K562 (cell line): ENCODE measurements at places on chromosomes 1 and 21. TPM values are rescaled to one million over a fixed set of nuclear protein-coding genes. Genes with fewer than 3 reads are reported as not detected.

Gene CEP85
- polyA plus RNA-seq: 97.5 and 114 TPM in 2 replicates

Gene CSMD2
- not detected in 2 replicates for polyA plus RNA-seq

Gene LYPD8
- 0.71 and 1.4 TPM in 2 replicates for polyA plus RNA-seq

Gene HSD3B2
- not detected in 2 replicates for polyA plus RNA-seq

Gene AP4B1
- polyA plus RNA-seq: 26.1 and 32.0 TPM in 2 replicates

Gene KCNJ9
- polyA plus RNA-seq: not detected in 2 replicates

Gene PROK1
- polyA plus RNA-seq: 0.15 TPM in 1 of 2 replicates, not detected in the other

DNA sequence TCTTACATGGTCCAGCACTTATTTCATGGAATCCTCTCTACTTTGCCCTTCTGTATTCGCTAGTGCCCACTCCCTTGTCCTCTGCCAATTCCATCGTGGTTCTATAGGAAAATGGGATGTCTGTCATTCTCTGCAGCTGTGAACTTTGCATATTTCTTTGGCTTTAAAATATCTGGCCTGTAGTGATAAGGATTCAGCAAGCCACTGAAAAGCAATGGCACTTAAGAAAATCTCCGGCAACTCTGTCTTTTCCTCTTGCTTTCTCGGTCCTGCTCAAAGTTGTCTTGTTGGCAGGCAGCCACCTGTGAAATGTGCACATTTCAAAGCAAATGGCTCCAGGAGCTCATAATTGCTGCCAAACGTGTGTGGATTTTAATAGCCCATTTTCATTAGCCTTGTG is 91.8 kb downstream of the CHD1L start:
- no peak for DNase-seq

DNA sequence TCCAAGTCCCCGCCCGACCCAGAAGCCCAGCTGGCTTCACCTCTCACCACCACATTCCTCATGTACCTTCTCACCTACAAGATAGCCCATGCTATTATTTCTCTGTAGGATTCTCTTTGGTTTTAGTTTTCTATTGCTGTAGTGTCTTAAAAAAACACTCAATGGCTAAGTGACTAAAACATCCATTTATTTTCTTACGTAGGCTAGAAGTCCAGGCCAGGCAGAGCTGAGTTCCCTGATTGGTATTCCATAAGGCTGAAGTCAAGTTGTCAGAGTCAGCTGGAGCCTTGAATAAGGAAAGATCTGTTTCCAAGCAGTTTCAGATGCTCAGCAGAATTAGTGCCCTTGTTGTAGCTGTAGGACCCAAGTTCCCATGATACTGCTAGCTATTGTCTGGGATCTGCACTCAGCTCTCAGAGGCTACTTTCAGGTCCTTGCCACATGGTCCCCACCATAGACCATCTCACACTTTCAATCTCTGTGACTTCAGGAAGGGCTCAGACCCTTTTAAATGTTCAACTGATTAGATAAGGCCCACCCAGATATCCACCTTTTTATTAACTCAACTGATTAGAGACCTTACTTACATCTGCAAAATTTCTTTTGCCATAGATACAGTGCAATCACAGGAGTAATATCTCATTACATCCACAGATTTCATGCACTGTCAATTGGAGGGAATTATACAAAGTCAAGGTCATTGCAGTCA is 371.0 kb downstream of the TGFB2 start:
- no peak for DNase-seq

GRCh38 chr1:109163551-109163950 is 49.6 kb downstream of the ELAPOR1 start:
- no peak for DNase-seq

- DNase-seq: no peak
These were observed 326.7 kb upstream of the CAMK1G start for GRCh38 chr1:209256766-209257350.

DNA sequence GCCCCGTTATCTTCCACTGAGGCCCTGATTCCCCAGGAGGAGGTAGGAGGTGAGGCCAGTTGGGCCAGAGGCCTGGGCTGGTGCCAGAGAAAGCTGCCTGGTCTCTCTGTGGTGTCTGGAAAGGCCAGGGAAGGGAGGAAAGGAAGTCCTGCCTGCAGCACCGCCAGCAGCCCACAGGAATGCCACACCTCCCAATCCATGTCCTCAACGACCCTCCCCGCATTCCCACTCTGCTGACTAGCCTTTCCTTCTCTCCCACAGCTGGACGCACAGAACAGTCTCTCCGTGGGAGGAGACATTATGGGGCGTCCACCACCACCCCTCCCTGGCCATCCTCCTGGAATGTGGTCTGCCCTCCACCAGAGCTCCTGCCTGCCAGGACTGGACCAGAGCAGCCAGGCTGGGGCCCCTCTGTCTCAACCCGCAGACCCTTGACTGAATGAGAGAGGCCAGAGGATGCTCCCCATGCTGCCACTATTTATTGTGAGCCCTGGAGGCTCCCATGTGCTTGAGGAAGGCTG is 18.0 kb downstream of the CSF1 start:
- DNase-seq: no peak

DNA sequence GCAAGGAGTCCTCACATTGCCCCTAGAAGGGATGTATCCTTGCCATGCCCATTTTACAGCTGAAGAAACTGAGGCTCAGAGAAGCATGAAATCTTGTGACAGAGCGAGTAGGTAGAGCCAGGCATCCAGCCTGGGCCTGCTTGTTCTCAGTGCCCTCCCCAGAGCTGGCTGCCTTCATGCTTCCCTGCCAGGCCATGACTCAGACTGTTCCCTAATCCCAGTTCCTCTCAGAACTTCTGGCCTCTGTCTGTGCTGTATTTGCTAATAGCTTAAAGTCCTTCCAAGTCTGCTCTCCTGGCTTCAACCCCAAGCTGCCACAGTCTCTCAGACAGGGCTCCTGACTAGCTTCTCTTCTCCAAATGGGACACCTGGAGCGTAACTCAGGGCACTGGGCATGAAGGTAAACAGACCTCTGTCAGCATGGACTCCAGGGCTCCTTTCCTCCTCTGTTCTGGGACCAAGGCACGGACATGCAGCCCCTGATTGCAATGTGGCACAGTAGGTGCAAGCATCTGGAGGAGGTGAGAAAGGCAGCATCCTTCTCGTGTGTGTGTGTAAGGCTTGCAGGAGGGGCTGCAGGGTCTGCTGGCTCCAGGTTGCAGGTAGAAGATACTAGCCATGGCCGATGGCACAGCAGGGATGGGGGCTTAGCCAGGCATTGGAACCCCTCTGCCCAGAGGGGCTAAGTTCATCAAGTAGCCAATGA is 122.7 kb downstream of the HMGB4 start:
- no peak for DNase-seq

GRCh38 chr1:57163325-57163724 is 197.5 kb upstream of the C8B start:
- no peak for DNase-seq

DNA sequence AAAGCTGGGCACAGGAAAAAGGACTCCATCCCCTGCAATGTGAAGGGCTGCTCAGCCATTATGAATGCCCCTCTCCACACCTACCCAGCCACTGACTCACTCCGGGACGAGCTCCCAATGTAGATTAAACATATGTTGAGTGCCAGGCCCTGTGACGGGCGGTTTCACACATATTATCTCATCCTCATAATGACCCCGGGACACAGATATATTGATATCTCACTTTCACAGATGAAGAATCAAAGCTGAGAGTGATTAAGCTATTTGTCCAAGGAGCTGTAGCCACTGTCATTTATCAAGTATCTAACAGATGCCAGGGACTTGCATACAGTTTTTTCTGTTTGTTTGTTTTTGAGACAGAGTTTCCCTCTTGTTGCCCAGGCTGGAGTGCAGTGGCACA is 35.0 kb upstream of the SLC30A1 start:
- DNase-seq: peak; percentile 61

DNA sequence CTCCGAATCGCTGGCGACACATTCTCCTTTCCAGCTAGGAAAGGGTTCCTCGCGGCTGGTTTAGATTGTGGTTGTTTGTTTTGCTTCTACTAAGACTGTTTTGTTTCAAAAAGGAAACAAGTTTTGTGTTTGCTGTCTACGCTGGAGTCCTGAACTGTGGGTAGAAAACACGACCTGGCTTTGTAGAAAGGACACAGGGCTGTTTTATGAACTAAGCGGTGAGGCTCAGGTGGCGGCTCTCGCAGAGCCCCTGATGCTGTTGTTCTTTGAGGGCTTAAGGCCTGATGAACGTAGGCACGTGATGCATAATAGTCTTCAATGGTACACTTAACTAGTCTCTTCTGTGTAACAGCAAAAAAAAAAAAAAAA is 27.0 kb upstream of the FHAD1 start:
- DNase-seq: no peak

GRCh38 chr1:50272912-50273311 is 150.3 kb downstream of the DMRTA2 start:
- DNase-seq: no peak

- DNase-seq: no peak
These were observed 2.6 kb upstream of the KCNQ4 start for GRCh38 chr1:40780678-40781607.

- no peak for DNase-seq
These were observed 6.4 kb downstream of the OR2C3 start for GRCh38 chr1:247529771-247530355.

DNA sequence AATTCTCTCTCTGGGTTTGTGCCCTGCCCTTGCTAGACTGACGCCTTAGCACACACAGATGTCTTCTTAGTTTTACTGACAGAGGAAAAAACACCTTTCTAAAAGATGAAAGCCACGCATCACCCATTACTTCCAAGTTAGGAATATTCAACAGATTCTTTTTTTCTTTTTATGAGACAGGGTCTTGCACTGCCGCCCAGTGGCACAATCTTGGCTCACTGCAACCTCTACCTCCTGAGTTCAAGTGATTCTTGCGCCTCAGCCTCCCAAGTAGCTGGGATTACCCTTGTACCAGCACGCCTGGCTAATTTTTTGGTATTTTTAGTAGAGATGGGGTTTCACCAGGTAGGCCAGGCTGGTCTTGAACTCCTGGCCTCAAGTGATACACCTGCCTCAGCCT is 169.2 kb downstream of the APP start:
- DNase-seq: peak; percentile 9

GRCh38 chr21:36141513-36141925 is 6.6 kb downstream of the CBR3 start:
- DNase-seq: peak; percentile 90

DNA sequence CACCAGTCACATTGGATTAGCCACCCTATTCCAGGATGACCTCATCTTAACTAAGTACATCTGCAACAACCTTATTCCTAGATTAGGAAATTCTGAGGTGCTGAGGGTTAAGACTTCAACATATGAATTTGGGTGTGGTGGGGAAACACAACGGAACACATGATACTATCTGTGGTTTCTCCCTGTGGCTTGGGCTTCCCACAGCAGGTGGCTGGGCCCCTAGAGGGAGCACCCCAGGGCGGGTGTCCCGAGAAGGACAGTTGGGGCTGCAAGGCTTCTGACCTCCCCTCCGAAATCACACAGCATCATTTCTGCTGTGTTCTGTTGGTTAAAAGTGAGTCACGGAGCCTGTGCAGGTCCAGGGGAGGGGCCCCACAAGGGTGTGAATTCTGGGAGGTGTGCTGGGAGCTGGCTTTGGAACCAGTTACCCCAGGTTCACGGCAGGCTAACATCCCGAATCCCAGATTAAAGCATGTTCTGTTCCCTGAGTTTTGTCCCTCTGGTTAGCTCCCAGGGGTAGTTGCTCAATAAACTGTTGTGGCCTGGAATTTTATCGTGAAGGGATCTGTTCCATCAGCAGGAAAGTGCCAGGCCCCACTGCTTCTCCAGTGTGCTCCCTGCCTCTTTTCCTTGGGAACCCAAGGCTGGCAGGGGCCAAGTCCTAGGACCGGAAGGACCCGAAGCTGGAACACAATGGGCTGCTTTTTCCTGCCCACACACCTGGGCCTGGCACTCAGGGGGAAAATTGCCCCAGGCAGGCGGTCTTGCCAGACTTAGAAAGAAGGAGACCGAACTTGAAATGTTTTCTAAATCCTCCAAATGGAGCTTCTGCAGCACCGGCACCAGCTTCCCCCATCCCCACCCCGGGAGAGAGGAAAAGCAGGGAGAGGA is 154.0 kb upstream of the WNT4 start:
- peak; percentile 53 for DNase-seq

- no peak for DNase-seq
These were observed 108.8 kb downstream of the KIF26B start for GRCh38 chr1:245263529-245264095.

DNA sequence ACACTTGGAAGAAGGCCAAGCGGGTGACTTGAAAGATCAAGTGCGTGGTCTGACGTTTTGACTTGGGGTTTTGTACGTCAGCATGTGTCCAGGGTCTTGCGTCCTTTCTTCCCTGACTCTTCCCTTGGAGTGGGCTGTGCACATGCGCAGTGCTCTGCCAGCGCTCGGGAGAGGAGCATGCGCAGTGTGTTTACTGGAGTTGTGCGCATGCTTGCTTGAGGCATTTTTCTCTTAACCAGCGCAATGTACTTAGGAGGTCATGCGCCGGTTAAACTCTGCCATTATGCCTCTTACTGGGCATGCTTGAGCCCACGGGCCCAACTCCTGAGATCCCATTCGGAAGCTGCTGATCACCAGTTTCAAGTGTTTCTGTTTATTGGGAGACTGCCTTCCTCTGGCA is 242.5 kb upstream of the AJAP1 start:
- DNase-seq: no peak

DNA sequence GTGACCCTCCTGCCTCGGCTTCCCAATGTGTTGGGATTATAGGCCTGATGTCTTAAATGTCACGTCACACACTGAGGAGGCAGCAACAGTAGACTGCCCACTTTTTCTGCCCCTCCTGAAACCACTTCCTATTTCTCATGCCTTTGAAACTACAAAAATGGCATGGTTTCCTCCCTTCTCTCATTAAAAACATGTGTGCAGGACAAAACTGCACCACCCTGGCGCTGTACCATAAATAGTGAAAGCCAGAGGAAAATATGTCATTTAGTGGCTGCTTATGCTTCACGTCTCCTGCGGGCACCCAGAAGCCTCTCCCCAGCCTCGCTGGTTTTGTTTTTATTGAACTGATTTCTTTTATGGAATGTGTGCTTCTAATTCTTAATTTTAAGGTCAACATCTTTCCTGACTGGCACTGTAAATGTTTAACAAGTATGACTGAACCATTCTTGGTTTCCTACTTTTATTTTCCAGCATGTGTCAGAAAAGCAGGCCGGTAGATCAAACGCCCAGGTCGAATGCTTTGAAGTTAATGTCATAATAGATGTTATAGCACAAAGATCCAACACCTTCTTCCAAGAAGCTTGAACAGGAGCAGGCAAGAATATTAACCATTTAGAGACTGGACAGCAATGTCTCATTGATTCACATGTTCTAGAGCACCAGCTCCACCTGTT is 59.6 kb upstream of the C1orf87 start:
- DNase-seq: no peak

GRCh38 chr1:6373961-6374720 is 19.4 kb downstream of the ACOT7 start:
- no peak for DNase-seq

- DNase-seq: no peak
These were observed 2.1 kb downstream of the KHDC4 start for GRCh38 chr1:155932081-155932480.

DNA sequence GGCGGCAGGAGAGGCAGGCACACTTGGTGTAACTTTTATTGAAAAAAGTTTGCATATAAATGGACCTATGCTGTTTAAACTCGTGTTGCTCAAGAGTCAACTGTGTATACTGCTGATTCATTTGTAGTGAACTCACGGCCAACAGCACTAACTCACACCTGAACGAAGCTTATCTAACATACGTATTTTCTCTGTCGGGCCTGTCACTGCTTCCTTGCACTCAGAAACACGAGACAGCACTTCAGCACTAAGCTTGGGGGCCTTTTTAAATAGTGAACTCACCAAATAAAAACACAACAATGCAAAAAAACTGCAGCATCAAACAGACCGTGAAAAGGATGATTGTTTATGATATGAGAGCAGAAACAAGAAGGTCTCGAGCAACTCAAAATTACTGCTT is 58.9 kb upstream of the NEK2 start:
- DNase-seq: no peak

- DNase-seq: no peak
These were observed 196.9 kb upstream of the USP24 start for GRCh38 chr1:55412060-55412459.
